ENCODE measurements at places on chromosomes 7 and 10. TPM values are rescaled to one million over a fixed set of nuclear protein-coding genes. Genes with fewer than 3 reads are reported as not detected.

GRCh38 chr7:2082139-2082998, 150.4 kb downstream of the MAD1L1 start:
- no peak for DNase-seq

GRCh38 chr10:114174695-114175188, 739 bp upstream of the CCDC186 start:
- no peak for DNase-seq

Gene DYDC2
- total RNA-seq: not detected

- DNase-seq: no peak
These were observed 18.3 kb upstream of the BTBD16 start for GRCh38 chr10:122252805-122253204.

DNA sequence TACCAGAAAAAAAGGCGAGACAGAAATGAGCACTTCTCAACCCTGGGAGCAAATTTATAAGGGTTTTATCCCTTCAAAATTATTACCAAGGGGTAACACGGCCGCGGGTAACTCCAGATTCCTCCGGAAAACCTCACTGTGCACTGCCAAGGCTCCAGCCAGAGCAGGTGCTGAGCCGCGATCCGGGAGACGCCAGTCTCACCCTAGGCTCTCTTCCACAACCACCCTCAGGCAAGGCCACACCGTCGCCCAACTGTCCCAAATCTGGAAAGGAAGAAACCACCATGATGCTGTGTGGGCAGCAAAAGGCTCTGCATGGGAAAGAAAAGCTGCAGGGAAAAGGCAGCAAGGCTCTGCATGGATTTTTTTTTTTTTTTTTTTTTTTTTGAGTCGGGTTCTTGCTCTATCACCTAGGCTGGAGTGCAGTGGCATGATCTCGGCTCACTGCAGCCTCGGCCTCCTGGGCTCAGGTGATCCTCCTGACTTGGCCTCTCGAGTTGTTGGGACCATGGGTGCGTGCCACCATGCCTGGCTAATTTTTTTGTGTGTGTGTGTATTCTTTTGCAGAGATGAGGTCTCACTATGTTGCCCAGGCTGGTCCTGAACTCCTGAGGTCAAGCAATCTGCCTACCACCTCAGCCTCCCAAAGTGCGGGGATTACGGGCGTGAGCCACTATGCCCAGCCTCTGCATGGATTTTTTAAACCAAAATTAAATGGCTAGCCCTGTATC, 39.0 kb downstream of the MAD1L1 start:
- no peak for DNase-seq

GRCh38 chr7:81768951-81769778, 682 bp downstream of the HGF start:
- DNase-seq: no peak

Gene CCL26
- not detected for total RNA-seq

Gene LRMDA
- total RNA-seq: not detected

- DNase-seq: no peak
These were observed 76.1 kb upstream of the RHEB start for GRCh38 chr7:151595702-151596350.

All from activated CD8-positive, alpha-beta T cell treated with anti-CD3 and anti-CD28 coated beads, Interleukin-2, amount 10 ng/mL, durations not matched to agents 7 days and 5 days (primary cell).